ENCODE measurements at places on chromosomes 16 and 17.

GRCh38 chr17:5785867-5786509 is 201.7 kb upstream of the NLRP1 start:
- no peak for DNase-seq

- DNase-seq = no peak
Measured at GRCh38 chr17:40561294-40561870, 3.9 kb downstream of the CCR7 start.

- no peak for DNase-seq
Measured at GRCh38 chr17:39699818-39700147, at the start of gene ERBB2. TSS of gene ERBB2 (plus strand) at chr17:39700064. CDS start at chr17:39700239, 175 bp downstream.

- peak; percentile 48 for DNase-seq
Measured at GRCh38 chr17:64411999-64412771, 21.5 kb upstream of the PECAM1 start.

- no peak for DNase-seq
Measured at GRCh38 chr17:1362964-1363363, 37.1 kb downstream of the YWHAE start.

DNA sequence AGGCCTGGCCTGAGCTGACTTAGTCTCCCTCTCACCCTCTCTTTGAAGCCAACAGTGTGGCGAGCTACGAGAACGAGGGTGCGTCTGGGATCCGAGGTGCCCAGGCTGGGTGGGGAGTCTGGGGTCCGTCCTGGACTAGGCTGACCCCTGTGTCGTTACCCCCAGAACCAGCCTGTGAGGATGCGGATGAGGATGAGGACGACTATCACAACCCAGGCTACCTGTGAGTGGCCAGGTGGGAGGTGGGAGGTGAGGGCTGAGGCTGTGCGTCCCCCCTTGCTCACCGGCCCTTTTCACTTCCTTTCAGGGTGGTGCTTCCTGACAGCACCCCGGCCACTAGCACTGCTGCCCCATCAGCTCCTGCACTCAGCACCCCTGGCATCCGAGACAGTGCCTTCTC is 1.6 kb downstream of the LAT start:
- DNase-seq = no peak

DNA sequence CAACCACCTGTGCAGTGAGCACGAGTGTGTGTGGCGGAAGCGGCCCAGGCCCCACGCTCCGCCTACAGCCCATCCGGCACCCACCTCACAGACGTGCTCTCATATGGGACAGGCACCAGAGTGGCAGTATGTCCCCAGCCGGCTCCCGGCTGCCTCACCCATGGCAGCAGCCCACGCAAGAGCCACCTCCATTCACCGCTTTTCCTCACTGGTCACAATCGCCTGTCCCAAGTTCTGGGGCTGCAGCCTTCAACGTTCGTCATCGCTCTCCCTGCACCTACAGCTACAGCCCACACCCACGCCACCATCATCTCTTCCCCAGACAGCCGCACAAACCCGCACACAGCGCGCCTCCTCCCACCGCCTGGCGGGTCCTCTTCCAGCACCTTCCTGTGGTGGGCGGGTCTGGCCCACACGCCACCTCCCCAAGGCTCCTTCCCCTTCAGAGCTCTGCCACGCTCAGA is 17.5 kb upstream of the TRAP1 start:
- no peak for DNase-seq
